ENCODE measurements at places on chromosomes 13 and 19. TPM values are rescaled to one million over a fixed set of nuclear protein-coding genes. Genes with fewer than 3 reads are reported as not detected.

DNA sequence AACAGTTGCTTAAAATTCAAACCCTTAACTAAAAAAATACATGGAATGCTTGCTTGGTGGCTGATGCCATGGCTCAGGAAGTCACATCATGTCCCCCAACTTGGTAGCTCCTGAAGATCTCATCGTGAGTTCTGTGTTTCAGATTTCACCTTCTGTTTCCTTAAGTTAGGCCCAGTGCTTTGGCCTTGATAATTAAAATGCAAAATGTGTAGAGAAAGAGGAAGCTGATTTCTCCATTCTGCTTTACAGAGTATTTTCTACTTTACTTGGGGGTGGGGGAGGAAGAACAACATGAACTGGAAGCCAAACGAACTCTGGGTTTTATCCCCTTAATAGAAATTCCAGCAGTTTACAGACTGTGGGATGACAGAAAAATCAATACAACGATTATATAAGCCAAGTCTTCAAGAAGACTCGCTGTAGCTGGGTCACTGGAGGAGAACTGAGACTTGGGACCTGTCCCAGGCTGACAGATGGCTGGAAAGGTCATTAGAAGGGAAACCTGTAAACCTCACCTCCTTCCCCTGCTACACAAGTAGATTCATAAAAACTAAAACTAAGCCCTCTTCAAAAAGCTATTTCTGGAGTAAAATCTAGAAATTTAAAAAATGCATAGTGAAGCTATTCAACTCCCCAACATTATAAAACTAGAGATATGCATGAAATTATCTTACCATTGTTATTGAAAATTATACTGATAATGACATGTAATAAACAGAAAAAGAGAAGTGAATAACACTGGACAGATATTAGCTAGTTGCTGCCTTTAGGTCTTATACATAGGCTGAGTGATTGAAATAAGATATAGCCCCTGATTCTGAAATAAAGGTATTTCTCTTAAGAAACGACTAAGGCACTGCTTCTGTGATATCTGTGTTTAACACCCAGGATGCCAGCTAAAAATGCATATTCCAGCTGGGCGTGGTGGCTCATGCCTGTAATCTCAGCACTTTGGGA, 22.1 kb upstream of the GGACT start:
- no peak for DNase-seq

DNA sequence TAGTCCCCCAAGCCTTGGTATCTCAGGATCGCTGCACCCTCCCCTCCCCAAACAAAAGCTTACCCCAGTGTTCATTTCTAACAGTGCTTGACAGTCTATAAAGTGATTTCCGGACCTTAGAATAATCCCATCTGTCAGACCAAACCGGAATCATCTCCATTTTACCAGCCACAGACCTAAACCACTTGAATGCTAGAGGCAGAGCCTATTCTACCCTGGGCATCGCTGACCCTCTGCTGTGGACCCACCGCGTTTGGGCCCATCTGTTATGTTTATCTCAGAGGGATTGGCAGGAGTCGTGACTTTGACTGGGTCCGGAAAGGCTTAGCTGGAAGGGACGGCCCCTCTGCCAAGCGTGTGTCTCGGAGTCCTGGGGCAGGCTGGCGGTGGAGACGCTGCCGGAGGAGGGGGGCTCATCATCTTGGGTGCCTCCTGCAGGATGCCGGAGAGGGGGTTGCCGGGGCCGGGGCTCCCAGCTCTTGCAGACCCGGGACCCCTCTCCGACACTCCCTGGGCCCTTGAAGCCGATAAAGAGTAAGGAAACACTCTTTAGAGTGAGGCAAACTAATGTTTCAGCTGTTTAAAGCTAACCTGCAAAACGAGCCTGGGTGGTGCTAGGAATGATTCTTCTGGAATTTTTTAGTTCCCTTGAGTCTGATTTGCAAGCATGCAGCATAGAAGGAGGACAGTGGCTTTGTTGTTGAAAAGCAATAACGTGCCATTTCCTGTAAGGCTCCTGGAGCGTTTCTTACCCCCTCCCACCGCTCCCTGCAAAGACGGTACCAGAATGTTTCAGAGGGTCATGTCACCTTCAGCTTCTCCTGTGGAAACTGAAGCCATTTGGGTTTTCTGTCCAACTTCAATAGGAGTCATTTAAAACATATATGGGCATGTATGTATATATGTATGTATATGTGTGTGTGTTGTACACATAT, 1.3 kb downstream of the SLC25A42 start:
- no peak for DNase-seq

GRCh38 chr13:40961214-40961613, 57.9 kb downstream of the ELF1 start:
- DNase-seq, result no peak

- no peak for DNase-seq
Measured at GRCh38 chr19:1847348-1847683, 967 bp downstream of the REXO1 start.

- no peak for DNase-seq
Measured at GRCh38 chr13:97198753-97199152, 23.4 kb upstream of the MBNL2 start.

TUBA3C gene
- not detected for total RNA-seq
